ENCODE measurements at places on chromosomes 4 and X.

- DNase-seq, result no peak
These were observed 160.9 kb downstream of the SMIM20 start for GRCh38 chr4:26074712-26075430.

DNA sequence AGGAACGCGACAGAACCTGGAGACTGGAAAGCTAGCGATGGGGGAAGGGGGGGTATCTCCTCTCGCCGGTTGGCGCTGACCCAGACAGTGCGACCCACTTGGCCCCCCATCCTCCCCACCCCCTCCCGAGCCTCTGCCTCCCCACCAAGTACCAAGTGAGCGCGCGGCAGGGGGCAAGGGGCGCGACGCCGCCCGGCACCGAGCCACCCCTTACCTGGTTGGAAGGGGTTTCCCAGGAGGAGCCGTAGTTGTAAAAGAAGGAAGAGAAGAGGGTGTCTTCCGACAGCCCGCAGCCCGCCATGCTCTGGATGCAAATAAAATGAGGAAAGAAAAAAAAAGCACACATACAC is 112.2 kb downstream of the DHX15 start:
- DNase-seq, result no peak

DNA sequence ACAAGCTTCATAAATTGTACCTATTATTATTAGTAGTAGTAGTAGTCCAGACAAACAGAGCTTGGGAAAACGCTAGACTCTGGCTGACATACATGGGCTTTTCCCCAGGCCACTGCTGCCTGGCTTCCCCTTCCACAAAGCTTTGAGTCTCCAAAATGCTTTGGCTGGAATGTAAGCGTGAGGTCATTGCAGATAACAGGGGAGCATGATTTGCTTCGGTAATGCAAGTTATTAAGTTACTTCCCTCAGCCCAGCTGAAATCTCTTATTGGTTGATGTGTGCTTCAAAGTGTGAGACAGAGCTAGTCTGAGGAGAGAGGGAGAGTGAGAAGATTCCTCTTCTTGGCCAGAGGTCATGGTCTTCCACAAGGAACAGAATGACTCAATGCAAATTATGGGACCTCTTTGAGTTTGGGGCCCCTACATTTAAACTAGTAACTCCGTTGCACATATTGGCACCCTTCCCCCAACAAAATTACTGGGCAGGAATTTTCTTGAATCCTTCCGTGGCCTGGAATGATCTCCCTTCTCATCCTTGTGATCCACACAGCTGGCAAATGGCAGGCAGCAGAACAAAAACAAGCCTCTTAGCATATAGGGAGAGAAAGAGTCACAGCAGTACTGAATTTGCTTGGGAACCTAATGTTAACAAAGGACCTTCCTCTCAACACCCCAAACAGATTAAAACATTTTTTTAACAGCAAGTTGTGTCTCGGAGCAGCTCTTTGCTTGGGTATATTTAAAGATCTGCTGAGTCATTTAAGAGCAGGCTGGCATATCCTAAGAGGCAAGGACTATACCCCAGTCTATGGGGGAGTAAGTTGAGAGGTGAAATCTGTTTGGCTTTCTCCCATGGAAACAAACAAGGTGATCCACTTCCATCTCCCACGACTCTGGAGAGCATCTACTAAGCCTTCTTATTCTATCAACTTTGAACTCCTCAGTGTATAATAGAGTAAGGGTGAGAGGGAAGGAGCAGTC is 19.9 kb downstream of the AR start:
- DNase-seq, result no peak

DNA sequence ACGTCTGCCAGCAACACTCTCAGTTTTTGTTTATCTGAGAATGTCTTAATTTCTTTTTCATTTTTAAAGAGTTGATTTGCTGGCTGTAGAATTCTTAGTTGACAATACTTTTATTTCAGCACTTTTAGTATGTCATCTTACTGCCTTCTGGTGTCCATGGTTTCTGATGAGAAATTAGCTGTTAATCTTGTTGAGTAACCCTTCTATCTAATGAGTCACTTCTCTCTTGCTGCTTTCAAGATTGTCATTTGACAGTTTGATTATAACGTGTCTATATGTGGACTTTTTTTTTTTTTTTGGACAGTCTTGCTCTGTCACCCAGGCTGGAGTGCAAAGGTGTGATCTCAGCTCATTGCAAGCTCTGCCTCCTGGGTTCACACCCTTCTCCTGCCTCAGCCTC is 24.0 kb upstream of the TMEM255A start:
- DNase-seq, result no peak

GRCh38 chr4:78092850-78093249 is 35.7 kb downstream of the FRAS1 start:
- no peak for DNase-seq

DNA sequence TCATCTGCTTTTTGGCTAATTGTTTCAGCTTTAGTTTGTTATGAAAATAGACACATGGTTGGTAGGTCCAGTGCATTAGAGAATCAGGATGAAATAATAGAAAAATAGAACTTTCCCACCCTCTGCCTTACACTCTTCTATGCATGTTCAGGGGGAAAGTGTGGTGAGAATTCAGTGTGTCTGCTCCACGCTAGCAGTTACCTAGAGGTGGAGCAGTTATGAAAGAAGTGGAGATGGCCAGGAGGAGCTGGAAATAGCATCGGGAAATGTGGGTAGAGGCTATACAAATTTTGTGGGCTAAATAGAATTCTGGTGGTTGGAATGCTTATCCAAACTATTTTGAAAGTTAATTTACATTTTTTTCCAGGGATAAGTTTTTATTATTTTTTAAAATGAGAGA is 91.4 kb upstream of the MAD2L1 start:
- DNase-seq, result no peak

DNA sequence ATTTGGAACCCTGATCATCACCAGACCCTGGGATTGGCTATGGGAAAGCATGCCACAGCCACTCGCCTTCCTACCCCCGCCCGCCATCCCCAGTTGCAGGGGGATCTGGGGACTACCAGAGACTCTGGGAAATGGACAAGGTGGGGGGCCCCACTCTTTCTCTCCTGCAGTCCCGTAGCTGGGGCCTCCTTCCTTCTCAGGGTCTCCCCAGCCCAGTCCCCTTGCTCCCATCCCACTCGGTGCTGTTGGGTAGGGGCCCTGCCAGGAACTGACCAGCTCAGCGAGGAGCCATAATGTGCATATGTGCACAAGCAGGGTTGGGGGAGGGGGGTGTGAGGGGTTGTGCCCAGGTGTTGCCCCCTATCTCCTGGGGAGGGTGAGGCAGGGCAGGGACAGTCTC is 3.4 kb upstream of the USP11 start:
- no peak for DNase-seq

DNA sequence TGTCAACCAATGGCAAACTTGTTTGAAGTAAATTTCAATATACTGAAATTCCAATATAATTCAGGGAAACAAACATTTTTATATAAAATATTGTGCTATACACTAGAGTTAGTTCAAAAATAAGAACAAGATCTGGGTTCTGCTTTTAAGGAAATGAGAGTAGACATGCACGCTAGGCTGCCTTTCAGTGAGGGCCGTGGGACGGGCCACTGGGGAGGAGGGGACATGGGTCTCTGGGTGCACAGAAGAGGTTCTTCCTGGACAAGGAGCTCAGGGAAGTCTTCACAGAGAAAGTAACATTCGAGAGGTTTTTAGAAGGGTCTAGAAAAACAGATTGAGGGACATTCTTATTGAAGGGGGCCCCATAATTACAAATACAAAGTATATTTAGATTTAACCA is 64.4 kb downstream of the SHROOM3 start:
- no peak for DNase-seq

GRCh38 chr4:138761638-138762220 is 253.9 kb upstream of the NOCT start:
- DNase-seq, result no peak

Measured in NCI-H2029 (cell line).